ENCODE measurements at places on chromosomes 12 and 14.

DNA sequence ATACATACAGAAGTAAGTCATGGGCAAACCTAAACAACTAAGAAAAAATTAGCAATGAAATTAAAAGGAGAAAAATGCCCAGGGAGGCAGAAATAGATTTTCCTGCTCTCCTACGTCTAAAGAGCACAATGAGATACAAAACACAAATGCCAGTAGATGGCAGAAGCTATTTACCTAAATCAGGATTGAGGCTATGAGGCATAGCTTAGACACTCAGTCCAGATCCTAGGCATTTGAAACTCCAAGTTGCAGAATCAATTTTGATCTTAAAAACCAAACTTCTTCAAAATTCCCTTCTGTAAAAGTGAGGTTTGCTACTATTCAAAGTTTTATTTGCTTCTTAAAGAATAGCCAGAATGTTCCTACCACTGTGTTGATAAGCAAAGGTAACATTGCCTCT is 368.6 kb downstream of the DAD1 start:
- no peak for DNase-seq

DNA sequence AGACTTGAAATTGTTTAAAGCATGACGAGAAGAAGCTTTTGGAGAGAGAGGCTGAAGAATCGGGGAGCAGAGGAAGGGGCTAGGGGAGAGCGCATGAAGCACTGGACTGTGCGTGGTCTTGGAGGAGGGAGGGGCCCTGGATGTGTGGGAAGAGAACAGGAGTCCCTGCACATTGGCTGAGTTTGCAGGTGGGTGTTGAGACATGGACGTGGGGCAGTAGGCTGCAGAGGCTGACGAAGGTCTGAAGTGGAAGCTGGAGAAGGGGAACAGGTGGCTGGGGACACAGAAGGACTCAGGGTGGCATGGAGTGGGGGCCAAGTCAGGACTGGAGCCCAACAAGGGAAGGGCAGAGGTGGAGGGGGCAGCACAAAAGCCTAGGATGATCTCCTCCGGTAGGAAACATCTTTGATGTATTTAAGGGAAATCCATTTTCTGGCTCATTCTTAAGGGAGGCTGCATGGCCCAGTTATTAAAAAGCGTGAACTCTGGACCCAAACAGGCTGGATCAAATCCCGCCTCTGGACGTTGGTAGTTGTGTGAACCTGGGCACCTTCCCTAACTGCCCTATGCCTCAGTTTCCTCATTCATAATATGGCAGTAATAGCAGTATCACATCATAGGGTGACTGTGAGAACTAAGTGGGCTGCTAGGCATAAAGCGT is 29.0 kb downstream of the ADGRD1 start:
- DNase-seq: no peak

- DNase-seq: no peak
Measured at GRCh38 chr12:19910681-19911080, 457.7 kb upstream of the PDE3A start.

GRCh38 chr14:104320611-104321086 is 182.3 kb downstream of the KIF26A start:
- no peak for DNase-seq

- DNase-seq: no peak
Measured at GRCh38 chr12:88784166-88784565, 203.9 kb upstream of the KITLG start.

GRCh38 chr12:65740506-65740872 is 83.8 kb upstream of the HMGA2 start:
- no peak for DNase-seq

GRCh38 chr12:117494833-117495655 is 133.6 kb upstream of the NOS1 start:
- DNase-seq: no peak

- DNase-seq: no peak
Measured at GRCh38 chr12:42660117-42660516, 70.6 kb upstream of the PRICKLE1 start.

GRCh38 chr12:13273850-13274249 is 77.3 kb downstream of the EMP1 start:
- no peak for DNase-seq

GRCh38 chr12:123571343-123571813 is 13.0 kb upstream of the TMED2 start:
- no peak for DNase-seq

DNA sequence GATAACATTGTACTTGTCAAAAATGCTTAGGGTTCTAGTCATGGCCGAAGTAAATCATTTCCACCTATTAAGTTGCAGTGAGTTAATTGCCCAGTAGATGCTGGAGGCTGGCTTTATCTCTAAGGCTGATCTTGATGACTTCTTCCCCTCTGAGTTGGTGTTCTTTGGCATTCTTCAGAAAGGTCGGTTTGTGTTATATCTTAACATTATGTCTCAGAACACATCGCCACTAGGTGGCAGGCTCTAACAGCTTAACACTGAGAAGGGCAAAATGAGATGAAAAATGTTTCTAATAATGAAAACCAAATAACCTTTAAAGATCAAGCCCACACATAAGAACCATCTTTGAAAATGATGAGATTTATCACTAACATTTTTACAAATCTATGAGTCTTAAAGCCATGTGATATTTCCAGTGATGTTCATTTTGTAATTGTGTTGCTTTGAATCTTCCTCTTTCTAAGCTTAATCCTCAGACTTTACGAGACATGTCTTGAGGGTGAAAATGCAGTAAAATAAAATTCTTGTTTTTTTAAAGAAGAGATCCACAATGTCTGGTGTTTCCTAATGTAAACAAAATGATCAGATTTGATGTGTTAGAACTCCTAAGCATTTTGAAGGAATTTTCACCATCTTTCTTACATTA is 28.6 kb downstream of the SUDS3 start:
- peak; percentile 10 for DNase-seq

GRCh38 chr12:71581206-71581605 is 82.4 kb downstream of the ZFC3H1 start:
- DNase-seq: no peak

DNA sequence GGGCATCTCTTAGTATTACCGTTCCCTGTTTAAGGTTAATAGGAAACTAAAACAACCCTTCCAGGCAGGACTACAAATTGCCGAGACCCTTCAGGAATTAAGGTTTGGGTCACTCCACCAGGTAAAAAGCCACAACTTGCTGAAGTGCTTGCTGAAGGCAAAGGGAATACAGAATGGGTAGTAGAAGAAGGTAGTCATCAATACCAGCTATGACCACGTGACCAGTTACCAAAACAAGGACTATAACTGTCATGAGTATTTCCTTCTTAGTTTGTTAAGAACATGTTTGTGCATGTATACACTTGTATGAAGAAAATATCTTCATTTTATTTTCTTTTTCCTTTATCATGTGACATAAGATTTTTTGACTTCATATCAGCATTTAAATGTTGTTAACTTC is 578.7 kb upstream of the FBXO33 start:
- no peak for DNase-seq

GRCh38 chr14:67650694-67651093 is 23.7 kb downstream of the VTI1B start:
- DNase-seq: no peak

- no peak for DNase-seq
Measured at GRCh38 chr14:61343471-61343870, 22.1 kb downstream of the PRKCH start.

- DNase-seq: no peak
Measured at GRCh38 chr12:19138551-19138950, 9.0 kb downstream of the PLEKHA5 start.

GRCh38 chr12:6632026-6632983 is 3.5 kb downstream of the LPAR5 start:
- no peak for DNase-seq

GRCh38 chr14:94165744-94166143 is 8.4 kb upstream of the PPP4R4 start:
- no peak for DNase-seq

DNA sequence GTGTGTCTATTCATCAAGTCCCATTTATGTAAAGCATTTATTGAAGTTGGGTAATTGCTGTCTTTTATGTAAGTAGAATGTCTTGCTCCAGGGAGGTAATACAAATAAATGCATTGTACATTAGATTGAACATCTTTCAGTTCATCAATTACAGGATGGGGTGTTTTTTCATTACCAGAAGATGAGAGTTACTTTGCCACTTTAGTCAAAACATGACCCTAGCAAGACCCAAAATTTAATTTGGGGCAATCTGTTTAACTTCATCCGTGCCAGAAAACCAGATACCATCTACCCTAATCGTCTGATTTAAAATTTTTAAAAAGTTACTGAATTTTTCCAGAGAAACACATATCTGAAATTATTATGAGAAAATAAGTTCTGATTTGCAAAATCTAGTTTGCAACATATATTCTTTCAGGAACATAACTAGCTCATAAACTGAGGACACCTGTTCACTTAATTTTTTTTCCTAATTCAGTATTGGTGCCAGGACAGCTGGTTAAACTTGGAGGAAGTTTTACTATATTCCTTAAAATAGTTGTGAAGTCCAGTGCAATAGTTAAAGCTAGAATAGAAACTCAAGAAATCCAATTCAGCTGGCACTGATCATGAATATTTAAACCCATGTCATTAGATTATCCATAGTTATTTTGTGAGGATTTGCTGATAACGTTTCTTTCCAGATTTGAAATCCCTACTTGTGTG is 114.5 kb downstream of the SRGAP1 start:
- no peak for DNase-seq

DNA sequence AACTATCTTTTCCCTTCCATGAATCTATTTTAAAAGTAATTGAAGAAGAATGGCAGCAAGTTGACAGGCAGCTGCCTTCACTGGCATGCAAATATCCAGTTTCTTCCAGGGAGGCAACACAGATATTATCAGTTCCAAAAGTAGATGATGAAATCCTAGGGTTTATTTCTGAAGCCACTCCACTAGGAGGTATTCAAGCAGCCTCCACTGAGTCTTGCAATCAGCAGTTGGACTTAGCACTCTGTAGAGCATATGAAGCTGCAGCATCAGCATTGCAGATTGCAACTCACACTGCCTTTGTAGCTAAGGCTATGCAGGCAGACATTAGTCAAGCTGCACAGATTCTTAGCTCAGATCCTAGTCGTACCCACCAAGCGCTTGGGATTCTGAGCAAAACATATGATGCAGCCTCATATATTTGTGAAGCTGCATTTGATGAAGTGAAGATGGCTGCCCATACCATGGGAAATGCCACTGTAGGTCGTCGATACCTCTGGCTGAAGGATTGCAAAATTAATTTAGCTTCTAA is 18.4 kb downstream of the TMPO start:
- no peak for DNase-seq

- no peak for DNase-seq
Measured at GRCh38 chr14:72909163-72909562, 15.3 kb upstream of the DPF3 start.

GRCh38 chr12:32901553-32901952 is 5.0 kb upstream of the PKP2 start:
- DNase-seq: no peak

GRCh38 chr12:116222358-116222757 is 55.1 kb downstream of the MED13L start:
- no peak for DNase-seq

- no peak for DNase-seq
Measured at GRCh38 chr12:83971781-83972180, 940.8 kb downstream of the SLC6A15 start.

DNA sequence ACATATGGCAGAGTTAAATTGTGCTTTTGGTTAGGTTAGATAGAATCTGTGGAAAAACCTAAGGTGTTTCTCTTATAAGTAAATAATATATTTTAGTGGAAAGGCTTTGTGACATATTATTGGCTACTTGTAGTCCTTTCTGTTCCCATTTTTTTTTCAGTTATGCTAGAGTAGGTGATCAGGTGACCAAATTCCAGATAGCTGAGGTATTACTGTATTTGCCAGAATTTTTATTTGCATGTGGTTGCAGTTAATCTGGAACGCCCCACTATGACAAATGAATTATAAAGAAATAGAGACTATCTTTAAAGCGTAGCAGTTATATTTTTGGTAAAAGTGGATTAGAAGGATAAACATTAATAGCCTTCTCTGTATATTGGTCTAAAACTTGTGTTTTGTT is 52.0 kb downstream of the ARHGAP5 start:
- DNase-seq: no peak

- DNase-seq: no peak
Measured at GRCh38 chr12:23891115-23891514, 58.4 kb downstream of the SOX5 start.

- DNase-seq: no peak
Measured at GRCh38 chr12:74957231-74957630, 252.4 kb downstream of the KCNC2 start.

GRCh38 chr14:100894416-100894815 is 9.1 kb downstream of the RTL1 start:
- no peak for DNase-seq

DNA sequence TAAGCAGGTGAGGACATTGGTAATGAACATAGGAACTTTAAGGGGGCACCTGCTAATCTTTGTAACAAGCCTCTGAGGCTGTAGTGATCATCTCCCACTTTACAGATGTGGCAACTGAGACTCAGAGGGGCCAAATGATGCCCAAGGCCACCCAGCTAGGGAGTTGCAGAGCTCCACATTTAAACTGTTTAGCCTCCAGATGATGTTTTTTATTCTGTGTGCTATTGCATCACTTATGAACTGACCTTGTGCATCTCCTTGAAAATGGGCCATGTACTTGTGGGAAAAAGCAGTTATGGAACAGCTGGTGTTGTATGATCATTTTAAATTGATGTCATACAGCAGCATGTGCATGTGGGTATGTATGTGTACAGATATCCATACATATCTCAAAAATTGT is 41.4 kb downstream of the TPCN1 start:
- no peak for DNase-seq

GRCh38 chr12:117046011-117046369 is 53.2 kb downstream of the TESC start:
- DNase-seq: no peak

DNA sequence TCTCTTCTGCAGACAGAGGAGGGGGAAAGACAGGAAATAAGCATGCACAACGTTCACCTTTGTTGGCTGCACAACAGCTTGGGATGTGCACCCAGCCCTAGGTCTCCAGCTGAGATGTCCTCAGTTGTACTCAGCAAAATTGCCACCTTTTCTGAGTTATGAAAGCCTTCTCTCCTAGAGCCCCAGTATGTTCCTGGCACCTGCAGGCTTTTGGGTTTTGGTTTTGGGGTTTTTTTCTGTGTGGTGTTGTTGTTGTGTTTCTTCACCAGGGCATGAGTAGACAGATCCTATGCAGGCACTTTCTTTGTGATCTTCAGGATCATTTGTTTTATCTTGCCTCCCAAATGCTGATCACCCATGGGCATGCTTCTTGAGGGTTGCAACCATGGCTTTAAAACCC is 463.4 kb downstream of the DPF3 start:
- no peak for DNase-seq

Measured in CD4-positive, CD25-positive, alpha-beta regulatory T cell (primary cell).